Fibroblast of lung (primary cell): ENCODE measurements at places on chromosomes 6 and 20.

GRCh38 chr6:124795643-124796463 is 166.4 kb upstream of the RNF217 start:
- peak; percentile 20 for DNase-seq

DNA sequence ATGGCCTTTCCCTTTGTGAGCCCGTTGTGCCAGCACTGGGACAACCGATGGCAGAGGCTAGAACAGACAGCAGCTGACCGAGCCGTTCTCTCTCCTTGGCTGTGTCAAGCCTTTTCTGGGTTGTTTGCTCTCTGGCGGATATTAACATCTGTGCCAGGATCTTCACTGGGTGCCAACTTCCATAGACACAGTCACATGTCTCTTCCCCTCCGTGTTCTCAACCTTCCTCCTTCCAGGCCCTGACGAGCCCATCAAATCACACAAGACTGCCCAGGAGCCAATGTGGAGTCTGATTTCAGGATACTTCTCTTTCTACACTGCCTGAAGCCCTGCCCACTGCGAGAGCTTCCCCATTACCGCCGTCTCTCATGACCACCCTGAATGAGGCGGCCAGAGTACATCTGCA is 111.0 kb upstream of the RALGAPA2 start:
- DNase-seq = no peak

GRCh38 chr6:114611696-114612095 is 268.9 kb upstream of the HS3ST5 start:
- no peak for DNase-seq

DNA sequence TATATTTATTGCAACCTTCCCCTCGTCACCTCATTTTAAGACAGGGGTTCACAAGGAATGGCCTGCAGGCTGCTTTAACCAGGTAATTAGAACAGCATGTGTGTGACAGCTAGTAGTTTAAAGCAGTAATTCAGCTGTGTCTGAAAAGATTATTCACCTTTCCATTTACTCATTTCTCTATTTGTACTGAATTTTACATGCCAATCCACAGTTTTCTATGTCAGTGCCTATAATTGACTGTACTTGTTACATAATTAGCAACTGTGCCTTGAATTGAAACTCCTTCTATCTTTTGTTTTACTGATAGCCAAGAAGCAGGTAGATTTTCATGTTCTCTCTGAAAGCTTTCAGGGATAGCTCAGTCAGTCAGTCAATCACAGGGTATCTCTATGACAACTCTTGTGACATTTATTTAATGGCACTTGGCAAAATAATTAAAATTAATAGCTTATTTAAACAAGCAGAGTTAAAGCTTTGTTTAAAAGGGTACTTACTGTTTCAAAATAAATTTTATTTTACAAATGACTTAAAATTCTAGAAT is 214.0 kb downstream of the ZFAND3 start:
- DNase-seq = no peak

GRCh38 chr6:166235666-166236292 is 68.1 kb upstream of the TBXT start:
- DNase-seq = no peak

GRCh38 chr6:16950302-16950701 is 151.5 kb upstream of the STMND1 start:
- no peak for DNase-seq

DNA sequence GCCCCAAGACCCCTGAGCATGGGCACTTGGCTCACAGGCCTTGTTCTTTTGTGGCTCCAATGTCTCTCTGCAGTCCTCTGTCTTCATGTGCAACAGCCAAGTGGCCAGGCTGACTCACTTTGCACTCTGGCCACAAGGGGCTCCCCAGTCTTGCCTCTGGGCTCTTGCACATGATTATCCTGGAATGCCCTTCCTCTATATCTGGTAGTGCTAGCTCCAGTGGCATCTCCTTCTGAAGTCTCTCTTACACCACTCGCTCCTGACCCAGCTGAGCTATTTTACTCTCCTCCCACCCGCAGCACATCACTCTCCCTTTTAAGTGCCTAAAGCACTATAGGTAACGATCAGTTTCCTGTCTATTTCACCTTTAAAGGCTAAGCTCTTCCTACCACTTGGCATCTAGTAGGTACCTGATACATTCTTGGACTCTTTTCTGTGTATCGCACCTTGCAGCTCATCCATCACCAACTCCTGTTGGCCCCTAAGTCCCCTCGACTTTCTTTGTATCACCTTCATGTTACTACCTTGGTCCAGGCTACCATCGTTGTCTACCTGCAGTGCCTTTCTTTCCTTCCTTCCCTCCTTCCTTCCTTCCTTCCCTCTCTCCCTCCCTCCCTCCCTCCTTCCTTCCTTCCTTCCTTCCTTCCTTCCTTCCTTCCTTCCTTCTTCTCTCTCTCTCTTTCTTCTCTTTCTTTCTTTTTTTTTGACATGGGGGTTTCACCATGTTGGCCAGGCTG is 211.9 kb upstream of the RNF24 start:
- peak; percentile 69 for DNase-seq

GRCh38 chr6:113694278-113695077 is 162.7 kb upstream of the MARCKS start:
- no peak for DNase-seq

- no peak for DNase-seq
Measured at GRCh38 chr20:46022411-46023147, 6.4 kb upstream of the SLC12A5 start.

GRCh38 chr6:37024656-37025337 is 19.3 kb downstream of the FGD2 start:
- DNase-seq = peak; percentile 51

GRCh38 chr6:85321906-85322305 is 128.0 kb upstream of the NT5E start:
- DNase-seq = no peak

DNA sequence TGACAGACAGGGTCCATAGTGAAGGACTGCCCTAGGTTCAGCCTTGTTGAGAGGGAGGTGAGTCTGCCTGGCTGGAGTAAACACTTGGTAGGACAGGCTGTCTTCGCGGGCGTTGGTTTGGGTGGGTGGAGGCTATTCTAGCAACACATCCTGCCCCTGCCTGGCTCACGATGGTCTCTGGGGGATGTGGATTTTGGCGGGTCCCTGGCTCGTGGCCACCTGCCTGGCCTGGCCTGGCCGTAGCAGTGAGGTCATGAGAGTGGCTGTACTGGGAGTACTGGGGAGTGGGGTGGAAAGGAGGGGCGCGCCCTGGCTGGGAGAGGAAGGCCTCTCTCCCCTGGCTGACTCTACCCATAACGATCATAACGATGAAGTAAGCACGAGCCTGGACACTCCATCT is 30.2 kb upstream of the MRPS18A start:
- no peak for DNase-seq

DNA sequence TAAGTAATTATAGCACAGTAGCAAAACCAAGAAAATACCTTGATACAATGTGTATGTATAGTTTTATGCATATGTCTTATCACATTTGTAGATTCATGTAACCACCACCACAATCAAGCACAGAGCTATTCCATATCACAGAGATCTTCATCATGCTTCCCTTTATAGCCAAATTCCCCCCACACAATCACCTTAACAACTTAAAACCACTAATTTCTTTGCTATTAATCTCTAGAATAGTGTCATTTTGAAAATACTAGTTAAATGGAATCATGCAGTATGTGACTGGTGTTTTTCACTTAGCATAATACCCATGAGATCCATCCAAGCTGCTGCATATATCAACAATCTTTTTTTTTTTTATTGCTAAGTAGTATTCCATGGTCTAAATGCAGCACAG is 8.2 kb downstream of the HLA-DRA start:
- no peak for DNase-seq

GRCh38 chr6:137496909-137497720 is 2.9 kb upstream of the OLIG3 start:
- no peak for DNase-seq

- no peak for DNase-seq
Measured at GRCh38 chr6:128493877-128494276, 26.5 kb downstream of the PTPRK start.

DNA sequence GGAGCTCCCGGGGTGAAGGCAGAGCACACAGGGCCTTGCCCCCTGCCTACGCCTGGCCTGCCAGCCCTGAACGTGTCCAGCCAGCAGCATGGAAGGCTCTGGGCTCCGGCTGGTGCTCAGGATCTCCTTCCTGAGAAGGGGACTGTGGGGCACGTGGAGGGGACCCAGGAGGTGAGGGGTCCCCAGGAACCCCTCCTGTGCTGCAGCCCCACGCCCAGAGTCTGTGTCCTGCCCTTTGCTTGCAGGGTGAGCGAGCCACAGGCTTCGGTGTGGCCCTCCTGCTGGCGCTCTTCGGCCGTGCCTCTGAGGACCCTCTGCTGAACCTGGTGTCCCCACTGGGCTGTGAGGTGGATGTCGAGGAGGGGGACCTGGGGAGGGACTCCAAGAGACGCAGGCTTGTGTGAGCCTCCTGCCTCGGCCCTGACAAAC is 22.3 kb downstream of the NPEPL1 start:
- no peak for DNase-seq

GRCh38 chr6:17905611-17906592 is 81.5 kb downstream of the KIF13A start:
- peak; percentile 90 for DNase-seq

GRCh38 chr6:154611847-154612246 is 101.4 kb upstream of the CNKSR3 start:
- no peak for DNase-seq

GRCh38 chr6:36204068-36204753 is 7.7 kb downstream of the BRPF3 start:
- DNase-seq = no peak

- DNase-seq = peak; percentile 5
Measured at GRCh38 chr6:4531406-4531805, 244.8 kb upstream of the CDYL start.

DNA sequence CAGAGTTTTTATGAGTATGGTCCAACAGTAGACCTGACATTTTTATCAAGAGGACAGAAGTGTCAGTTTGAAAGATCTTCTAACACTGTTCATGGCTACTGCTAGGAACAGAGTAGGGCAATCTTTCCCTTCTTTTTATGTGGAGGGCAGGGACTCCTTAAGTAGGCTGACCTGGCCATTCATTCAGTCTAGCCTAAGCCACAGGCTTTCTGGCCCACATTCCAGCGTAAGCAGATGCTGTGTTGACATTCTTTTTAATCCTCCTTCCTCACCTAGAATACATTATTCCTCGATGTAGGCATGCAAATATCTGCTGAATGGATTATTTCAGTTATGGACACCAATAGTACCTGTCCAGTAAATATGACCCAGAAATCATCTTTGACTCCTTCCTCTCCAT is 188.3 kb downstream of the ATXN1 start:
- no peak for DNase-seq

DNA sequence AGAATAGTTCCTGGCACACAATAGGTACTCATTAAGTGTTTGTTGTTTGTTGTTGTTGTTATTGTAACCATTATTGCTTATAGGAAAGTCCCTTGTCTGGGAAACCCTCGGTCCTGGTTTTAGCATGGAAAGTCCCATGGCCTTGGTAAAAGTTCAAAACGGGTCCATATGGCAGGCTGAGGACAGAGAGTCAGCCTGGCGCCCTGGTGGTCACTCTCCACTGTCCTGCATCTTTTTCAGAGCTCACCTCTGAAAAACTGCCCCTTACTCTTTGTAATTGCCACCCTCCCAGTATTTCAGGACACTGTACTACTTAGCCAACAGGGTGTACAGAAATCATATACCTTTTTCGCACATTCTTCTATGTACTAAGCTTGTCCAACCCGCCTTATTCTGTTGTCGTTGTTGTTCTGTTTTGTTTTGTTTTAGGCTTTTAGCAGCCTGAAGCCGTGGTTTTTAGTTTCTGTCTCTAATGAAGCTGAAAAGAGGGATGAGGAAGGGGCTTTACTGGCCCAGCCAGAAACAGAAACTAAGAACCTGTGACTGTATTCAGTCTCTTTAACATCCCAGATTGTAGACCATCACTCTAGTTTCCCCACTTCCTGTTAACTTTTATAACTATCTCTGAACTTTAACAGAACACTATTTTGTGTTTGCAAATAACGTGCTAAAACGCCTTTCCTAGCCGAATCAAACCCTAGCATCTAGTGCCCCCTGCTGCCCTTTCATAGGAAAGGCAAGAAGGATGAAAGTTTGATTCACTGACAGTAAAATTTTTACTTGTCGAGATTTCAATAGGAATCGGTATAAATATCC is 7.6 kb upstream of the TMEM14A start:
- DNase-seq = peak; percentile 86

GRCh38 chr6:117518870-117519269 is 36.4 kb downstream of the DCBLD1 start:
- no peak for DNase-seq

DNA sequence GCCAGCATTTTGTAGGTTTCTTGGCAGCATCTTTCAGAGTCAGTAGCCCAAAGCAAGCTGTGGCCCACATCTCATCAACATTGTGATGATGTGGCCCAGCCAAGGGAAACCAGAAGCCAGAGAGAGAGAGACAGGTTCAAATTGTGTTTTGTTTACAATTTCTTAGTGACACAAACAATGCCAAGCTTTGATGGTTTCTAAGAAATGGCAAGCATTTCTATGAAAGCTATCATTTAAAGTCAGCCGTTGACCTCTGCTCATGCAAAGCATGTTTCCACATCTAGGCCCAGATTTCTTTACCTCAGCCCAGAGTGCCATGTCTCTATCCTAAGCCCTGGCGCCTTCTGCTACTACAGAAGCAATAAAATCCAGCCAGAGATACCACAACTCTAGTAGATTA is 32.9 kb downstream of the GCM1 start:
- DNase-seq = no peak

GRCh38 chr20:42399802-42400201 is 781.6 kb upstream of the CHD6 start:
- no peak for DNase-seq

DNA sequence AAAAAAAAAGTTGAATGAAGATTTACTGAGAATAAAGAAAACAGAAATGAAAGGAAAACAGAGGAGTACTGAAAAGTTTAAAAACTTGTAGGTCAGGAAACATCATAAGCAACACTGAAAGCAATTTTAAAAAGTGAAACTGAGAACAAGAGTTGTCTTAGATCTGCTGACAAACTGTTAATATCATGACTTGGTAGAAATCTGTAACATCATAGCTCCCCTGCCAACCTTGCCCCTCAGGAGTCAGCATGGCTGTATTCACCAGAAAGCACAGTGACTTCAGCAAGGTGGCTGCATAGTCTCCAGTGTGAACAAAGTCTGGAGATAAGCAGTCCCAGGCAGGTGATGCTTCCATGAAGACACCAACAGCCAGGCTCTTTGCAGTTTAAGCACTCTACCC is 5.3 kb downstream of the NAA20 start:
- DNase-seq = no peak

DNA sequence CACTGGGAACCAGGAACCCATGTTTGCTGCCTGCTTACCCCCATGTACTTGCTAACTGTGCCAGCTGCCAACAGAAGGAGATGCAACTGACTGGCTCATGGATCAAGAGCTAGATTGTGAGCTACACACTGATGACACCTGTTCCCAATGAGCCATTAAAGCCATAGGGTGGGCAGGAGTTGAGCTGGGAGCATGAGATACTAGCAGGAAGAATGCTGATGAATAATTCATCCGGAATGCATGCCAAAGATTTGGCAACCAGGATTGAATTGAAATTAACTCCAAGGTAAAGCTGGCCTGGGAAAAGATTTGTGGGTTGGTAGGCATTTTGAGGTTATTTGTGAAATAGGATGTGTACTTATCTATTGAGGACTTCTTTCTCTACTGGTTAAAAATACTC is 631.1 kb downstream of the KIF16B start:
- peak; percentile 2 for DNase-seq

GRCh38 chr20:8208226-8208625 is 76.2 kb downstream of the PLCB1 start:
- no peak for DNase-seq
